Stimulated activated CD4-positive, alpha-beta T cell treated with anti-CD3 and anti-CD28 coated beads, Interleukin-15, amount 100 ng/mL, for 1 hour (primary cell): ENCODE measurements at places on chromosomes 16 and 17.

GRCh38 chr16:706189-707061, 824 bp upstream of the FBXL16 start:
- no peak for DNase-seq

- DNase-seq, result no peak
These were observed 74.1 kb downstream of the NTN1 start for GRCh38 chr17:9095390-9095789.

DNA sequence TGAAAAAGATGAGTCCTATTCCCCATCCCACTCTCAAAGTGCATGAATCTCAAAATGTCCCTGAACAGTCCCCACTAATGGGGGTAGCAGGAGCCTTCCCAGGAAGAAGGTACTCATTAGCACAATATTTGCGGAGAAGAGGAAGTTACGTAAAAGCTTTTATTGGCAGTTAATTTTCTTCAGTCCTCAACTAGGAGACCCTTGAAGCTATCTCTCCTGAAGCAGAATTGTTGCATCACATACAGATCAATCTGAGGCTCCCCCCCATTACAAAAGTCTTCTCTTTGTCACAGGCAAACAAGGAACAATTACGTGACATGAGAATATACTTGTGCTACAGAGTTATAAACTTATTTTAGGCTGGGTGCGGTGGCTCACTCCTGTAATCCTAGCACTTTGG, 14.2 kb downstream of the SLFN12L start:
- DNase-seq, result no peak

- no peak for DNase-seq
These were observed 624.6 kb upstream of the EEF2KMT start for GRCh38 chr16:5722116-5722619.

DNA sequence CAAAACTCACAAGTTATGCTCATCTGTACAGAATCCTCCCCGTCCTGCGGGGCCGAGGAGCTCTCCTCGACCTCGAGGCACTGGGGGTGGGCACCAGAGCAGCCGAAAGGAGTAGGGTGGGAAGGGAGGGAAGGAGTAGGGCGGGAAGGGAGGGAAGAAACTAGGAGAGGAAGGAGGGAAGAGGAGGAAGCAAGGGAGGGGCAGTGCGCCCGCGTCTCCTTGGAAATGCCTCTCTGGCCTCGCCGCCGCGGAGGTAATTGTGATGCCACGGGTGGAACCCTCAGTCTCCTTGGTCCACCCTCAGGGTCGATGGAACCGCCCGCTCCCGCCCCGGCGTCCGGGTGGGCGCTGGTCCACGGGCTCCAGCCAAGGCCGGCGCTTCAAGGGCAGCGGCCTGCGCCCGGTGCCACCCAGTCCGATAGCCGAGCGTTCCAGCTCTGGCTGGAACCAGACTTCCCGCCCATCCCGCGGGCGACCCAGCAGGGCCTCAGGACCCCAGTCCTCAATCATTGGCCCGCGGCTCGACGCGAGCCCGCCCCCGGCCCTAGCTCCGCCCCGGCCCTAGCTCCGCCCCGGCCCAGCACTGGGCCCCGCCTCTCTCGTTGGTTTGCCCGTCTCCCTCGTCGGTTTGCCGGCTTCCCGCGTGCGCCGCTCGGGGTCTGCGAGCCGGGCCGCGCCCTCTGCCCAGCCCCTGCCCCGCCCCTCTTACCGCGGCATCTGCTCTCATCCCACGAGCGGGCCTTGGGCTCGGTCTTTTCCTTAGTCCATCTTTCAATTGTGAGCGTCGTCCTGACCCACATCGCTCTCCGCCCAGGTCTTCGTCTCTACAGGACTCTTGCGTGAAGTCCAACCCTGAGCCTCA, 596 bp downstream of the PROCA1 start:
- peak; percentile 86 for DNase-seq

GRCh38 chr17:32914181-32914580, 13.8 kb upstream of the TMEM98 start:
- DNase-seq, result no peak

- no peak for DNase-seq
These were observed 20.7 kb downstream of the CPNE2 start for GRCh38 chr16:57113042-57113453.

GRCh38 chr16:31347445-31347844, 7.5 kb upstream of the ITGAX start:
- DNase-seq, result no peak

DNA sequence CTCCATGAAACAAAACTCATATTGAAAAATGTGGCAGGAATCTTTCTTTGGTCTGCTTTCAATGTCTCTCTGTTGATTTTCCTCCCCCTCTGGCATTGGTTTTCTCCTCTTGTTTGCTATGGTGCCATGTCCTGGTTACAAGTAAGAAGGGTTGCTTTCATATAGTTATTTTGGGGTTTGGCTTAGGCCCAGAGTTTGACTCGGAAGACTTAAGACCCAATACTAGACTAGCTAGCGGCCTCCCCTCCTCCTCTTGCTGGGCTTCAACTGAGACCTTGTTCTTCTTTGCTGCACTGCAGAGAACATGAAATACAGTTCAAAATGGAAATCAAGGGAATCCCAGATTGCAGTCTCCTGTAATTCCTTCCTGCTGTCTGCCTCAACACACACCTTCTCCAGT, 30.0 kb upstream of the CLEC18A start:
- no peak for DNase-seq
